ENCODE measurements at places on chromosomes 5 and 9.

DNA sequence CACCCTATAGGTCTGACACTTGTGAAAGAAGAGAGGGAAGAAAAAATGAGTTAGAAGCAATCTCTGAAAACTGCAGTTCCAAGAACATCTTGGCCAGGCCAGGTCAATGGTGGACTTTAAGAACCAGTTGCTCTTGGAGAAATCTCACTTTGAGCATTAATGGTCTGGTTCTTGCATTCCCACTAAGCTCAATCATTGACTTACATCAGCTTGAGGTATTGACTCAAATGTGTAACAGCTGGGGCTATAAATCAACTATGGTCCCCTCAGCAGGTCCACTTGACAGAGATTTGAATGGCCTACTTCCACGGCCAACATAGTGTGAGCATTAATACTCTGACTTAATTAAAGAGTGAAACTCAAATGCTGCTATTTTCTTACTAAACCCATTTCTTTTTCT is 357.8 kb upstream of the RGMB start:
- no peak for DNase-seq

GRCh38 chr5:118882666-118883065 is 105.7 kb downstream of the DTWD2 start:
- no peak for DNase-seq

GRCh38 chr5:142325725-142326479 is 1.1 kb upstream of the SPRY4 start:
- no peak for DNase-seq

GRCh38 chr9:33651125-33651524 is 127.1 kb downstream of the ANKRD18B start:
- DNase-seq = no peak

- DNase-seq = no peak
Observed at GRCh38 chr5:156513123-156513815, 186.3 kb downstream of the SGCD start.

DNA sequence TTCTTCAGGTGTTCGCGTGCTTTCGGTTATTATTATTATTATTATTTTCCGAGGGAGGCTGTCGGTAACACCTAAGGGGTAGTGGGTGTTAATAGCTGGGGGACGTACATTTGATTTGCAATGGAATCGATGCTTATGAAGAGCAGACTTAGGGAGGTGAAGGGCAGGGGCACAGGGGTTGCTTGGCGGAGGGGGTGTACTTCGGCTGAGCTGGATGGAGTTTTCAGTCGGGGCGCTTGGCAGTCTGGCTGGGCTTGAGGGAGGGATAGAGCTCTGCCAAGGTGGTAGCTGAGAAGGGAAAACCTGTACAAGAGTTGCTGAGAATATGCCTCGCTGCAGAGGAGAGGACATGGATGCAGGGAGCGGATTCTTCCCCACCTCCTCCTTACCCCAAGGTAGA is 617 bp upstream of the PTPRD start:
- no peak for DNase-seq

DNA sequence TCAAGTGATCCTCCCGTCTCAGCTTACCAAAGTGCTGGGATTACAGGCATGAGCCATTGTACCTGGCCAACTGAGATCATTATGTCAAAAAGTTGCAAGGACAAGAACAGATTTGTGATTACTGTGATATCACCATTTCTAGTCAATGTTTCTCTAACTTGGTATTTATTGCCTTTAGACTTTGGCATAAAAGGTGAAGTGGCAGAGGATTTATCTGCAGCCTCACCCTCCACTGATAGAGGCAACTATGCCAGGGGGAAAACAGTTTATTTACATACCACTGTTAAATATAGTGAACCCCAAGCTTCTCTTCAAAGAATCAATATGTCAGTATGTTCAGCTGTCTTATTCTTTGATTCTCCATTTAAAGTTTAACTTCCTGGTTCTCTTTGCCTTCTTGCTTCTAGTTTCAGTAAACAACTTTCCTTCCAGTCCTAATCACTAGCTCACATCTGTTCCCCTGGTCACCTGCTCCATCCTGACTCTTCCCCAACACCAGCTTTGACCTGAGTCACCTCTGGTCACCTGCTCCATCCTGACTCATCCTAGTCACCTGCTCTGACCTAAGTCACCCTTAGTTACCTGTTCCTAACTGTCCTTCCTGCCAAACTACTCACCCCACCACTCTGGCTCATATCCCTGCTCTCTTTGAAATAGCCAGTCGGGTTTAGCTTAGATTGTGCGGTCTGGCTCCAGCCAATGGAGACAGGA is 29.9 kb downstream of the SEMA6A start:
- no peak for DNase-seq

DNA sequence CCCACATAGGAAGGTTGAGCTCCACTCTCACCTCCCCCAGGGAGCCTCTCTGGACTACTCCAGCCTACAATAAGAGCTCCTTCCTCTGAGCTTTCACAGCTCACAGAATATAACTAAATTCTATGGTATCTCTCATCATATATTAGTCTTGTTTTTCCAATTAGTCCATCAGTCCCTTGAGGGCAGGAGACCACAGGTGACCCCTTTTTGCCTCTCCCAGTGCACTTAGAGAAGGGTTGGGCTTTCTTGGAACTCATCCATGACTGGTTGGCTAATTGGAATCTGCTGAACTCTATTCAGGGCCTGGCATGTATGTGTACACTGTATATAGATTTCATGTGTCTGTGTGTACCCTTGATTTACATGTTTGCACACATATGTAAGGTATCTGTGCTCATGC is 50.4 kb upstream of the ARAP3 start:
- no peak for DNase-seq

GRCh38 chr5:80936881-80937280 is 23.3 kb upstream of the RASGRF2 start:
- no peak for DNase-seq

DNA sequence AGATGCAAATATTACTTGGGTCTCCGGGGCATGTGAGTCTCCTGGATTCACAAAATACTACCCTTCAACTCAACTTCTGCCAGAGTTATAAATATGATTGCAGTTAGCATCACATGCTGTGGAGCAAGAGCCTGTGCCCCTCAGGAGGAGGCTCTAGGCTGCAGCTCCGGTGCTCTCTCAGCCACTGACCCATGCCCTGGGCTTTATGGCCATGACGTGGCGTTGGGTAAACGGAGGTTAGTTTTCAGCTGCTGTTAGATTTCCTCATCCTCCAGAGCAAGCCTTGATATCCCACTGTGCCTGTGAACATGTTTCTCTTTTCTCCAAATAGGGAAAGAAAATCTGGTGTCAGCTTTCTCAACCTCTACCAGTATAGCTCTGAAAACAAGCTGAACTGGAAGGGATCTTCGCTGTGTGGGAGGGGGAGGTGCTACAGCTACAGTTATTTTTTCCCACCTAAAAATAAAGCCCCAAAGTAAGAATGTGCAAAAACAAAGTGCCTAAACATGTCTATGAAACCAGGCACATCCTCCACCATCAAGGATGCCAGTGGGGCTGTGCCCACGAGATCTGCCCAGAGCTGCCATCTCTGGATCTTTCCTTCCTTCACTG is 124.4 kb upstream of the GPR151 start:
- DNase-seq = no peak

GRCh38 chr9:70569070-70569772 is 154.8 kb upstream of the KLF9 start:
- no peak for DNase-seq

- no peak for DNase-seq
Observed at GRCh38 chr9:72485821-72486593, 35.4 kb upstream of the TMC1 start.

All from hematopoietic multipotent progenitor cell treated with erythropoietin and hydrocortisone succinate and interleukin-3 and kit ligand, for 8 days (in vitro differentiated cells).